Smooth muscle cell of trachea (primary cell): ENCODE measurements at places on chromosomes 3 and 15. TPM values are rescaled to one million over a fixed set of nuclear protein-coding genes. Genes with fewer than 3 reads are reported as not detected.

The GP5 gene
- total RNA-seq = 0.17 TPM in 1 of 2 replicates, not detected in the other

The PLSCR1 gene
- 70.4 and 85.7 TPM in 2 replicates for total RNA-seq

The ACVR2B gene
- total RNA-seq = 1.8 and 2.0 TPM in 2 replicates

The CFAP44 gene
- total RNA-seq = 3.1 and 5.5 TPM in 2 replicates

The SETD5 gene
- total RNA-seq = 51.3 and 73.9 TPM in 2 replicates

The RBP2 gene
- not detected in 2 replicates for total RNA-seq

The MEX3B gene
- total RNA-seq = 3.2 and 6.6 TPM in 2 replicates

The STX19 gene
- total RNA-seq = not detected in 2 replicates
